ENCODE measurements at places on chromosomes 7 and 10.

GRCh38 chr10:114541081-114541796, 116.8 kb downstream of the ABLIM1 start:
- peak; percentile 17 for DNase-seq

DNA sequence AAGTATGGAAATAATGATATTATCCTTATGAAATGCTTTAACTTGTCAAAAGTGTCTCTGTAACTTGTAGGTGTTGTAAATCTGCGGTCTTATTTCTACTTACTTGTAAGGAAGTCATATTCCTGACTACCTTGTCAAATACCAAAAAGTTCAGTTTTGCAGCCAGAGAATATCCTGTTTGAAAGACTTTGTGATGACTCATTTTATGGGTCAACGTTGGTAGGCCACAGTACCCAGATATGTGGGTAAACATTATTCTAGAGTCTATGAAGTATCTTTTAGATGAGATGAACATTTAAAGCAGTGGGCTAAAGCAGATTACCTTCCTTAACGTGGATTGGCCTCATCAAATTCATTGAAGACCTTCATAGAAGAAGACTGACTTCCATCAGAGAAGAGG, 195.3 kb downstream of the PPP1R9A start:
- no peak for DNase-seq

DNA sequence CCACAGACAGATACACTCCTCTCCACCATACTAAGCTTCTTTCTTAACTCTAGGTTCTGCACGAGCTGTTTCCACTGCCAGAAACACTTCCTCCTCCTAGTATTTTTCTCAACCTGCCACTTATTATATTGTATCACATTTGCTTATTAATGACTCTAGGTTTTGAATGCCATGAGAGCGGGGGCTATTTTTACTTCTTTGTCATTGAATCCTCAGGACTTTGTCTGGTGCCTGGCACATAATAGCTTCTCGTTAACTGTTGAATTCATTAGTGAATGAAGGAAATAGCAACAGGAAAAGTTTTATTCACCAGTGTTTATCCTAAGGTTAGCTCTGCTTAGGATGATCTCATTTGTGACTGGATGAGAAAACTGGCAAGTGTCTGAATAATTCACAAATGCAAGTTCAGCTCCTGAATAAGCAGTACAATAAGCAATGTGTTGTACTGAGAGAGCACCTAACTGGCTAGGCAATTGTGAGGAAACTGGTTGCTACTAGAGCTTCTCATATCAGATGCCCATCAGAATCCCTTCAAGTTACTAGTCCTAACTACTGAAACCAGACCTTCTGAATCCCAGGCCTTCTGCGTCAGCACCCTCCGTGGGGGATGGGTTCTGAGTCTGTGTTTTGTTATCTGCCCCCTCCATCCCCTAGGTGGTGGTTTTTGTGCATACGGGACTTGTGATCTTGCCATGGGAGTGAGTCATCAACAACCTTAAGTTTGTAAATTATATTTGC, 92.7 kb downstream of the LSMEM1 start:
- DNase-seq = no peak

GRCh38 chr7:29326864-29327263, 132.3 kb downstream of the CHN2 start:
- no peak for DNase-seq

GRCh38 chr7:155508376-155509358, 37.7 kb downstream of the CNPY1 start:
- DNase-seq = no peak

DNA sequence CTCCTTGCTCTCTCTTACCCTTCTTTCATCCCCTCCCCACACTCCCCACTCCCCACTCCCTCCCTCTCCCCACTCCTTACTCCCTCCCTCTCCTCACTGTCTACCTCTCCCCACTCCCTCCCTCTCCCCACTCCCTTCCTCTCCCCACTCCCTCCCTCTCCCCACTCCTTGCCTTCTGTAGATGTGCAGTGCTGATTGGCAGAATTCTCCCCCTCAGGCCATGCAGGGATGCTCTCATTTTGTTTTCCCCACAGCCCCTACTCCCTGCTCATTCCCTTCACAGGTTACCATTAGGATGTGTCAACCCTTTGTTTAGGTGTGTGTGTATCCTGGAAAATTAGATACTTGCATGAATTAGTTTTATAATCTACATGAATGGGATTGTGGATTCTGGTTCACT, 90.3 kb downstream of the CELF2 start:
- DNase-seq = no peak

DNA sequence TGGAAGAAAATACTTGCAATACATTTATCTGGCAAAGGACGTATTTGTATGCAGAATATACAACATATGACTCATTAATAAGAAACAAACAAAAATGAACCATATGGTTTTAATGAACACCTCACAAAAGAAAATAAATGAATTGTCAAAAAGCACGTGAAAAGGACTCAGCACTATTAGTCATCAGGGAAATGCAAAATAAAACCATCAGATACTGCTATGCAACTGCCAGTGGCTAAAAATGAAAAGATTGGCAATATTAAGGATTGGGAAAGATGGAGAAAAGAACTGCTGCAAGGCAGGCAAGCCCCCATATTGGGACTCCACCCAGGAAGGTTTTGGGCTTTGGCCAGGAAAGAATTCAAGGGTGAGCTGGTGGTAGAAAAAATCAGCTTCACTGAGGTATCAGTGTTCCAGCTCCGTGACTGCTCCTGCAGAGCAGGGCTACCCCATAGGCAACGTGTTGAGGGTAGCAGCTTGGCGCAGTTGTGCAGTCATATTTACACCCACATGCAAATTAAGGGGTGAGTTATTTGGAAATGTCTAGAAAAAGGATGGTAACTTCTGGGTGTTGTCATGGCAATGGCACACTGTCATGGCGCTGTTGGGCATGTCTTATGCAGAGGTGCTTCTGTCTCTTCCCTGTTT, 72.7 kb downstream of the CUBN start:
- DNase-seq = no peak
